Liver (tissue), 10 donors: ENCODE measurements at places on chromosomes 5 and 9. TPM values are rescaled to one million over a fixed set of nuclear protein-coding genes. Genes with fewer than 3 reads are reported as not detected.
A peak's percentile ranks its signal among the peaks of the same experiment; 100 is the strongest.

GRCh38 chr9:129223551-129224208 lies 45.6 kb upstream of the IER5L start:
- DNase-seq: no peak

DNA sequence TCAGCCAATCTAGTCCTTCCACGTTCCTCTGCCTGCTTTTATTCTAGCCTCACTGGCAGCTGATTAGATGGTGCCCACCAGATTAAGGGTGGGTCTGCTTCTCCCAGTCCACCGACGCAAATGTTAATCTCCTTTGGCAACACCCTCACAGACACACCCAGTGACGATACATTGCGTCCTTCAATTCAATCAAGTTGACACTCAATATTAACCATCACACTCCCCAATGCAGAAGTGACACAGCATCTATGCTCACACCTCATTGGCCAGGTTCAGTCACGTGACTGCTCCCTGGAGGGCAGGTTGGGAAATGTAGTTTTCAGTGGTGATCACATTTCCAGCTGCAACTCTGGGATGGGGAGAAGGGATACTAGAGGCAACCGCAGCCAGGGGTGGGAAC lies 13.0 kb downstream of the SUSD3 start:
- DNase-seq: peak; percentile 61

GRCh38 chr9:135833864-135834263 lies 73.5 kb downstream of the CAMSAP1 start:
- DNase-seq: no peak

- no peak for DNase-seq
Observed at GRCh38 chr9:127726871-127727270, 8.2 kb downstream of the TOR2A start.

- DNase-seq: no peak
Observed at GRCh38 chr9:19255821-19256220, 25.3 kb downstream of the DENND4C start.

GRCh38 chr9:111013250-111013649 lies 25.0 kb downstream of the LPAR1 start:
- no peak for DNase-seq

DNA sequence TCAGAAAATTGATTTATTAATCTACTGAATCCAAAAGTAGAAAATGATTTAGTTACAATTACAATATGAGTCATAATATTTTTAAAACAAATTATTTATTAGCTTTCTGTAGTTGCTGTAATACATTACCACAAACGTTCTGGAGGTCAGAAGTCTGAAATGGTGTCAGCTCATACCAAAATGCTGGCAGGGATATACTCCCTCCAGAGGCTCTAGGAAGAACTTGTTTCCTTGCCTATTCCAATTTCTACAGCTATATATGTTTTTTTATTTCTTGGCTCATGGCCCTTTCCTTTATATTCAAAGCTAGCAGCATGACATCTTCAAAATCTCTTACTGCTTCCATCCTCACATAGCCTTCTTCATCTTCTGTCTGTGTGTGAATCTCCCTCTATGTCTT lies 667.9 kb upstream of the ITGA1 start:
- no peak for DNase-seq

DNA sequence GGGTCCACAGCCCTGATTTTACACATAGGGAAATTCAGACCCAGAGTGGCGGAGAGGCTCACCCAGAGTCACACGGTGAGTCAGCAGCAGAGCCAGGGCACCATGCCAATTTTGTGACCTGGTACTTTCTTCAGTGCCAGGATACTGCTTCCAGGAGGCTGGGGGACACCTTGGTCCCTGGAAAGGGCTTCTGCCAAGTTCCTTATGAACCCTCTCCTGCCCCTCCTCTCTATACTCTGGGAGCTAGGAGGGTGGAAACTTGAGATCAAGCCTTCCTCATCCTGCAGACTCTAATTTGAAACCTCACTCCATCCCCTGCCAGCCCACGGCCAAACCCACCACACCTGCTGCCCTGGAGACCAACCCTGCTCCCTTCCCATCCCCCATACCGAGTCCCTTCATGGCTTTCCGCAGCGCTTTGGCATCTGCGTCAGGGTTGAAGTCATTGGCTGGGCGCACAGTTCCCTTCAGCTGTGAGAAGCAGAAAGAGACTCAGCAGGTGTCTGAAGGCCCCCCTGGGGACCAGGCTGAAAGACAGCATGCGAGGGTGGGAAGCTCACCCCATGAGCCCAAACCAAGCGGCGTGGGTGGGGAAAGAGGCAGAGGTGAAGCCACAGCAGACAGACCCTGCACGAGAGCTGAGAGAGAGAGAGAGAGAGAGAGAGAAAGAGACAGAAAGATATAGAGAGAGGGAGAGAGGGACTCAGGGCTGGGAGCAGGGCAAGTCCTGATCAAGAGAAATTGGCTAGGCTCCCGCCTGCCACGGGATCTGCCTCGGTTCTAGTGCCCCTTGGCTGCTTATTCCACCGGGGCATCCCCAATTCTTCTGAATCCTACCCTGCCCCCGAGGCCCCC lies 33.5 kb downstream of the ANXA6 start:
- no peak for DNase-seq

DNA sequence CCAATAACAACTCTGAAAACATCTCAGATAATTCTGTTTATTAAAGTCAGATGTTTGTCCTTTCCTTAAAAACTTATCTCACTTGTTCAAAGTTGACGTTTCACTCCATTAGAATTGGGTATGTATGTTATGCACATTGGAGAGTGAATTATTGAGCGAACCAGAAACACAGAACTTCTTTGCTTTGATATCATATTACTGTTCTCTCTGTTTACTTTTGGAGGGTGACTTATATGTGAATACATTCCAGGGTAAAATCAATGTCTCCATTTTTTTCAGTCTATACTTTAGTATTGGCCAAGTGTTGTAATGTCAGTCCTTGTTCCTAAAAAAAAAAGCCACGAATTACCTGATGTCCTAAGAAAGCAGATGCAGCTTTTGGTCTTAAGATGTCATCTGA lies 307.4 kb downstream of the CSNK1G3 start:
- DNase-seq: no peak

- no peak for DNase-seq
Observed at GRCh38 chr9:91214867-91215266, 146.9 kb downstream of the AUH start.

DNA sequence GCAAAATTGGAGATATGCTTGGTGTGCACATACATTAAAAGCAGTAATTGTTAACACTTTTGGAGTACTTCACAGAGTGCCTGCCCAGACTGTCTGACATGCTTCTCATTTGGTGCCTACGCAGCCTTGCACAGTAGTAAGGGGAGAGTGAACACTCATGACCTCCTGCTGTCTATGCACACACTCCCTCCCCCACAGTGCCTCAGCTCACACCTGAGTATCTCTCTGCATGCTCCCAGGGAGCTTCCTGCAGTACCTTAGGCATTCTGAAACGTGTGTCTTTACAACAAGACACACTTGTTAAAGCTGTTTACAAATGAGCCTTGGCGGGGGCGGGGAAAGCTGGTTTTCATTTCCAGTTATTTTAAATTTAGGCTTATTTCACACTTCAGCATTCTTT lies 18.0 kb downstream of the MAP3K1 start:
- no peak for DNase-seq

- no peak for DNase-seq
Observed at GRCh38 chr5:56735849-56736641, 79.3 kb upstream of the MAP3K1 start.

DNA sequence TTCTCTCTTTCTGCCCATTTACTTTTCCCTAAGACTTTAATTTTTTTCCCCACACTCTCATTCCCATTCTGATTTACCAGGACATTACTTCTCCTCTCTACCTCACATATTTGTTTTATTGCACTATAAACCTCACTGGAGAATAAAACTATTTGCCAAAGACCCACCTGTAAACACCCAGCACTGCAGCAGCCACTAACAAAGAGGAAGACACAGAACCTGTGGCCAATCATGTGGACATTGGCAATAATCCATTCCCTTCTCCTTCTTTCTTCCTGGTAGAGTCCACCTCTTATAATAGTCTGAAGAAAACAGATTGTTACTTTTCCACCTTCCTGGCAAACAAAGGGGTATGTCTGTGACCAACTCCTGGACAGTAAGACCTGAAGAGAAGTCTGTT lies 8.3 kb upstream of the THBS4 start:
- no peak for DNase-seq

DNA sequence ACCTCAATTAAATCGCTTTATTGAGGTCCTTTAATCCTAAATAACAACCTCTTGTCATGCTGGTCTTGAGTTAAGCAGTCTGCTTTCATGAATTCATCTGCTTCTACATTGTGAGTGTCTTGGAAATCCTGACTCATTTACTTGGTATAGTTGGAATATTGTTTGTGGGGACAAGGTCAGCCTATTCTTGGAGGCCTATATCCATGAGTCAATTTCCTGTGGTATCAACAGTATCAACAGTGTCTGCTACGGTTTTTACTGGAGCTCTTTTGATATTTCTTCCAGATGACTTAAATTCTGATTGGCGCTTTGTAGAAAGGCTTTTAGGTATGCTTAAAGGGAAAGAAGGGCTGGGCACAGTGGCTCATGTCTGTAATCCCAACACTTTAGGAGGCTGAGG lies 71.2 kb upstream of the PARP8 start:
- no peak for DNase-seq

DNA sequence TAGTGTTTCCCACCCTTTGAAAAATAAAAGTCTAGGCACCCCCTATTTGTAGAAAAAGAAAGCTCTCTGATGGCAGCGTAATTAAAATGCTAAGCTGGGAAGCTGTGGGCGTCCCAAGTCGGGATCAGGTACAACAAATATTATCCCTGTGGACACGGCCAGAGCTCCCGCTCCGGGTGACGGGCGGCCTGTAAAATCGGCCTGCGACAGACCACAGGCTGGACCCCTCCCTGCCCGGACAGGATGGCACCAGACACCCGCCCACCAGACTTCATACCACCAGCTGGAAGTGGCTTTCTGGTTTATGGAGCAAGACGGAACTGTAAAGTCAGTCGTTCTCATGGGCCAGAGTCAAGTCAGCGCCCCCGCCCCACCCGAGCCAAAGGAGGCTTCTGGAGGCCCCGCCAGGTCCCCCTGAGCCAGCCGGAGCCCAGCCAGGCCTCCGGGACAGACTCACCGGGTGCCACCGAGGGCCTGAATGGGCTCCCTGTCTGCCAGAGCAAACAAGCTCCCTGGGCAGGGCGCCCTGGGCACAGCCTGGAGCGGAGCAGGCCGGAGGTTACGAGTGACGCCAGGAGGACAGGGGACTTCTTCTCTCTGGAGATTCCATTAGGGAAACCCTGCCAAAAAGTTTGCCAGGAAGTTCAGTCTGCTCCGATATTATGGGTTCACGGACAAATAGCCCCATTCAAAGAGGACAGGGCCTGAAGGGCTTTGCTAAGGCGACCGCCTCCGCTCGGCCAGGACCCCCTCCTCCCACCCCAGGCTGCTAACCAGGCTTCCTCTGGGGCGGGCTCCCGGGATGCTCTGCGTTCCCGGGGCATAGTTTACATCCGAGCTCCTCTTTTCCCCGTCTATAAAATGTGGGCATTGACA lies 173.7 kb downstream of the ERCC6L2 start:
- no peak for DNase-seq

Gene SLC6A3
- total RNA-seq: not detected

Gene FRRS1L
- 0.08 TPM for total RNA-seq

Gene DMRT1
- total RNA-seq: not detected

Gene CD72
- total RNA-seq: 5.7 TPM

Gene EPB41L4B
- 42.6 TPM for total RNA-seq

Gene NDUFB6
- 22.3 TPM for total RNA-seq

Gene DRD1
- 0.17 TPM for total RNA-seq

Gene CCDC192
- not detected for total RNA-seq

Gene FOXD4L6
- 0.25 TPM for total RNA-seq

Gene FOXD4L3
- total RNA-seq: 0.08 TPM

Gene RETREG1
- total RNA-seq: 0.70 TPM

Gene FAM78A
- 6.6 TPM for total RNA-seq
